Endodermal cell (in vitro differentiated cells): ENCODE measurements at places on chromosomes 2 and 18.

DNA sequence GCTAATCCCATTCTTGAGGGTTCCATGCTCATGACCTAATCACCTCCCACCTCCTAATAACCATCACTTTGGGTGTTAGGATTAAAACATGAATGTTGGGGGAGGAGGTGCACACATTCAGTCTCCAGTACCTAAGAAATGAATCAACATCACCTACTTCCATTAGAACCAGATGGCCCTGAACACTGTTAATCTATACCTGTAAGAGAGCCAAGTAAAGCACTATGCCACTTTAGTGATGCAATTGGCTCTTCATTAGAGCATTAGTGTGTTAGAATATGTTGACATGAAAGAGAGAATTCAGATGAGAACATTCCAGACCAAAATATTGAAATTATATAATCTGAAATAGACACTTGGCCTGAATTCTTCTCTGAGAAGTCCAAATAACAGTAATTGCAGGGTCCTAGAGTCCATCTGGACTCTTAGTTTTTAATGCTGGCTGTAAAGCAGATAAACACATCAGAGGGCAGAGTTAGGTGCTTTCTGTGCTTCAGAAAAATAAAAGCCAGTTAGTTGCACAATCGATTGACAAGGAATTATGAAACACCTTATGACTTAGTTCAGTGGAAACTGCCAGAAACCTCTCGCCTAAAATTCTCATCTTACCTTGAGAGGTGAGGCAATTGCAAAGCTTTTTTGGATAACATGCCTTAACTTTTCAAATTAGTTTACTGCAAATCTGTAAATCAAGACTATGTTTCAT lies 923.7 kb downstream of the SLC4A3 start:
- DNase-seq: no peak

DNA sequence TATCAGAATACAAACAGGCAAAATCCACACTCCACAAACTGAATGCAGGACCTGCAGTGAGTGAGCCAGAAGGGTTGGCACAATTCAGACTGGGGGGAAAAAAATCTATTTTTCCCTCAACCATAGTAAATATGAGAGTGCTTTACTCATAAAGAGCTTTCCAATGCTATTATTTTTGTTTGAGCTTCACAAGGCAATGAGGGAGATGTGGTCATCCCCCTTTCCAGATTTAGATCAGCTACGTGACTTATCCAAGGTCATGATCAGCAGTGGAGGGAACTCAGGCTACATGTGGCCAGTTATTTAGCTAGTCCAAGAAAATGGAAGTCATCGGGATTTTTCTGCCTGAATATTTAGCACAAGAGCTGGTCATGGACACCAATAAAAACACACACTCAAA lies 120.4 kb upstream of the KLF7 start:
- DNase-seq: no peak

DNA sequence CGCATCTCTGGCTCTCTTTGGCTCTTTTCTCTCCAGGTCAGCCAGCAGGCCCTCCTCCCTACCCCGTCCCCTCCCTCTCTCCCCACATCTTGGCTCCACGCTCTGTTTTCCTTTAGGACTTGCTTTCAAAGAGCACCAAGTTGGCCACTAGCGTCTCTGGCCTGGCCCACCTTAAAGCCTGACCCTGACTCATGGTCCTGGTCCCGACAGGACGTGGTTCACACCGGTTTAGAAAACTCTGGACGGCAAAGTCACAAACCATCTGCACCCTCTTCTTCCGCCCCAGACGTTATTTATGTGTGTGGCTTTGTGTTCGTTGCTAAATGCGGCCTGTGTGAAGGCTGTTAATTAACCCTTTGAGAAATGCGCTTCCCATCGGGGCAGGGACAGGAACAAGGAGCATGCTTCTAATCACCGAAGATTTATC lies 169.0 kb upstream of the HAAO start:
- peak; percentile 57 for DNase-seq

- no peak for DNase-seq
Observed at GRCh38 chr2:218809515-218809914, 22.1 kb downstream of the PRKAG3 start.

- peak; percentile 64 for DNase-seq
Observed at GRCh38 chr2:209579230-209579749, 155.4 kb downstream of the MAP2 start.

DNA sequence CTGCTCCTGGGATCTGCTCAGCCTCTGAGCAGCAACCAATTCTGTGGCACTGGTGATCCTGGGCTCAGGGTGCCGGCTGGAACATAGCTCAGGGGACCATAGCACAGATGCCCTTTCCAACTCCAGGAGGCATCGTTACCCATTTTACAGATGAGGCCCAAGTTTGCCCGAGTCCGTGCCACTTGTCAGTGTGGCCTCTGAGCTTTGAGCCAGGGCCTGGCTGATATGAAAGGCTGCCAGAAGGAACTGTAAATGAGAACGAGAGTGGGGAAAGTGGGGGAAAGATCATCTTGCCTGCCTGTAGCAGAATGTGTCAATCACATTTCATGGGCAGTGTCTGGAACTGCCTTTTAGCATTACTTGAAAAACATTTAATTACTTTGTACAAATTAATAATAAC lies 23.3 kb upstream of the FOSL2 start:
- DNase-seq: no peak

DNA sequence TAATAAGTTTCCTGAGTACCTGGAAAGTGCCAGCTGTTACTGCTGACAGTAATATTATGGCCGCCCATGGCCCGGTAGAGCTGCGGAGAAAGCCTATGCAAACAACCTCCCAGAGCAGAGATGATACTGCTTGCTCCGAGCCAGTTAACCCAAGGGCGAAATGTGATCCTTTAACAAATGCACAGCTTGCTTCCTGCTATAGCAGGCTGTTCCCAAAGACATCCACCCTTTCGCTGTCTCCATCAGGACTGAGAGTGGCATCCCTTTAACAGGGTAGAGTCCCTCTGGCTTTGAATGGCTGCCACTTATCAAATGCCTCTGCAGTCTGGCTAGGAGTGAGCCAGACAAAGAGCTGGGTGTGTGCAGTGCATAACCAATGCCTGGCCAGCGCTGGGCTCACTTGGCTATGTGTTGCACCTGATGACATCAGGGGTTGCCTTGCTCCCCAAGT lies 69.7 kb upstream of the DAPL1 start:
- peak; percentile 41 for DNase-seq

DNA sequence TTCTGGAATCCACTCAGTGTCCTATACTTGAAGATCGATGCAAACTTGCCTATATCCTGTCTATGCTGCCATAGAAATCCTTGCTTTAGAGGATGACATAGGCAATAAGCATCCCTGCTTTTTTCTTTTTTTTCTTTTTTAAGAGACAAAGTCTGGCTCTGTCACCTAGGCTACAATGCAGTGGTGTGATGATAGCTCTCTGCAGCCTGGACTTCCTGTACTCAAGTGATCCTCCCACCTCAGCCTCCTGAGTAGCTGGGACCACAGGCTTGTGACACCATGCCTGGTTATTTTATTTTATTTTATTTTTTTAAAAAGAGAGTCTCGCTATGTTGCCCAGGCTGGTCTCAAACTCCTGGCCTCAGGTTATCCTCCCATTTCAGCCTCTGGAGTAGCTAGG lies 76.9 kb downstream of the LBH start:
- DNase-seq: no peak

DNA sequence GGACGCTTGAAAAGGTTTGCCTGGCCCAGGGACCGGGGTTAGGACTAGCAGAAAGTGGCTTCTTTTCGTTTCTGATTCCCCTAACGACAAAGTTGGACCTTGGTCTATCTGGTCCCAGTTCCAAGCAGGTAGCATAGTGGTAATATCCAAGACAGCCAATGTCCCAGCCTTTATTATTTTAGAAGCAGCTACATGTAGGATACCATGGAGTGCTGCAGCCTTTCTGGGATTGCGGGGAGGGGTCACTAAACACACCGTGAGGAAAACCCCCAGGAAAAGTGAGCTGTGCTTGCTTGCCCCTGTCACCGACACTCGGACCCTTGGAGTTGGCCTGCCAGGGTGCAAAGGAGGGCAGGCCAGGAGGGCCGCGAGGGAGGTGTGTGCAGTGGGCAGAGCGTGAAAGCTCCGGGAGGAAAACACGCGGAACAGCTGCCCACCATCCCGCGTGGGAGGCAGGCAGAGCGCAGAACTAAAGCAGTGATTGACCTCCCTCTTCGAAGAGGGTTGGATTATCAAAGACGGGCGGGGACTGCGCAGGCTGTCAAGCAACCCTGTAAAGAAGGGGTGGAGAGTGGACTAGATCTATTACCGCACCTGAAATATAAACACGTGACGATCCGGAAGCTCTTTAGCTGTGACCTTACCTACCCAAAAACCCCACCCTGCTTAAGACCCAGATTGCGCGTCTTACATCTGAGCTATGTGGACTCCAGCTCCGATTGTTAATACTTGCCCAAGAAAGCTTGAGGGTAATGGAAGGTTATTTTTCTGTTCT lies 624 bp upstream of the MAP4K3 start:
- no peak for DNase-seq

DNA sequence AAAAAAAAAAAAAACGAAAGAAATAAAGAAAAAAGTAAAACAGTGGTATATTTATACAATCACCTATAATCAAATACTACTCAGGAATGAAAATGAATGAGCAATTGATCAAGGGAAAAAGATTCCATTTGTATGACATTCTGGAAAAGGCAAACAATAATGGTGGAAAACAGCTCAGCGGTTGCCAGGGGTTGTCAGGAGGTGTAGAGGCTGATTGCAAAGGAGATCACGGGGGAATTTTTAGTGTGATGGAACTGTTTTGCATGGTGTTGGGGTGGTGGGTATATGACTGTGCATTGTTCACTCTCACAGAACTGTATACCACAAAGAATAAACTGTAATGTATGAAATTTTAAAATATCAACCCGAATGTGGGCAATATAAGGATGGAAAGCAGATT lies 45.5 kb upstream of the INPP4A start:
- peak; percentile 3 for DNase-seq

- no peak for DNase-seq
Observed at GRCh38 chr2:194495046-194495445, 1162.0 kb upstream of the SLC39A10 start.

GRCh38 chr2:38549851-38550250 lies 52.9 kb downstream of the HNRNPLL start:
- DNase-seq: no peak

GRCh38 chr2:240624950-240625621 lies at the start of gene GPR35:
GPR35 (plus strand) TSS chr2:240625480; CDS start chr2:240629953, 4,473 bp downstream.
- peak; percentile 56 for DNase-seq

GRCh38 chr18:23634692-23635091 lies 28.0 kb downstream of the ANKRD29 start:
- DNase-seq: no peak

- peak; percentile 87 for DNase-seq
Observed at GRCh38 chr18:77056344-77057005, 76.1 kb downstream of the MBP start.

GRCh38 chr2:240596080-240596460 lies 9.5 kb downstream of the CAPN10 start:
- DNase-seq: no peak

DNA sequence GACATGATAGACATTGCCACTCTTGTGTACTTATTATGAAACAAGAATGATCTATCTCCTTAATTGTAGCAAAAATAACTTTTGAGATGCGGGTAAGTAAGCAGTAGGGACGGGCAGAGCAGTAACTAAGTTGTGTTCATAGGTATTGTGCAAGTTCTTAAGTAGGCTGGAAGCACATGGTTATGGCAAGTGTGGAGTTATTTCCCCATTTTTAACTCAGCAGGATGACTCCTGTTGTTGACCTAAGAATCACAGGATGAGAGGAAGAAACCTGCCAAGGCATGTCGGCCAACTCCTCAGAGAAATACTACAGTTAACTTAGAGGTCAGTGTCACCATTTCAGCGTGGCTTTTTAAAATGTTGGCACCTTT lies 51.1 kb upstream of the FN1 start:
- DNase-seq: no peak

DNA sequence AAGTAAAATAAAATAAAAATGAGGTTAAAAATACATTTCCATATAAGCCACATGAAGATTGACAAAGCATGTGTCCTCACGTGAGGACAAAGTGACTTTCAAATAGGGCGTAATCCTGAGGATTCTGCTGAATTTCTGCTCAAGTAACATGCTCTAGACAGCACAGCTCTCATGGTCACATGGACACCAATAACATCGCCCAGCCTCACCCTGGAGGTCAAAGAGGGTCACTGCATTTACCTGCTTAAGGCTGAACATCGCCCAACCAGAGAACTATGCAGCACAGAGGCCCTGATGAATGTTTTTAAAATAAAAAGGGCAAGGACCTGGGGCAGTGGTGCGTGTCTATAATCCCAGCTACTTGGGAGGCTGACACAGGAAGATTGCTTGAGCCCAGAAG lies 30.2 kb downstream of the TGFBRAP1 start:
- DNase-seq: peak; percentile 75

DNA sequence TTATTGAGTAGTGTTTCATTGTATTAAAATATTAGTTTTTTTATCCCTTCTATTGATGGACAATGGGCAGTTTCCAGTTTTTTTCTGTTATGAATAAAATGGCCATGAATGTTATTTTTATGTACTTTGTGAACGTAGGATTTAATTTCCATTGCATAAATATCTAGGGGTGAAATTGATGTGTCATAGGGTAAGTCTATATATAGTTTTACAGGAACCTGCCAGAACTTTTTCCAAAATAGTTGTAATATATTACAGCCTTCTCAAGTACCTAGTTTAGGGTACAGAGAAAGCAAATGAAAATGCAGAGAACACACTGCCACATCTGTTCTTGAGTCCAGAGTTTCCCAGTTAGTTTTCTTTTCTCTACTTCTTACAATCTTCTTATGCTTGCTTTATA lies 378.6 kb downstream of the MEIS1 start:
- DNase-seq: no peak

DNA sequence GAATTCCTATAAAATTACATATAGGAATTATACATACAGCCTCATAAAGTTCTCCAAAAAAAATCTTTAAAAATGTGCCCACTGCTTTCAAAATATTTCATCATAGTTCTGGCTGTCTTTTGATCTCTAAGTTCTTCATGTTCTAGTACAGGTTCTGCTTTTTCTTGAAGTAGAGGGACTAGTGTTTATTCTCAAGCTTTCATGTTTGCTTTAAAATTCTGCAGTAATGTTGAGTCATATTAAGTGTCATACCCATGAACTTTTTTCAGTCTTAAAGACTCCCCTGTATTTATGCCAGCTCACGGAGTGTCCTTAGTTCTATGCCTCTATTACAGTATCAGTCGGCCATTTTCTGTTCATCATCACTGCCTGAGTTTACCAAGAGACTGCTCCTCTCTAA lies 54.8 kb upstream of the CCDC141 start:
- no peak for DNase-seq

DNA sequence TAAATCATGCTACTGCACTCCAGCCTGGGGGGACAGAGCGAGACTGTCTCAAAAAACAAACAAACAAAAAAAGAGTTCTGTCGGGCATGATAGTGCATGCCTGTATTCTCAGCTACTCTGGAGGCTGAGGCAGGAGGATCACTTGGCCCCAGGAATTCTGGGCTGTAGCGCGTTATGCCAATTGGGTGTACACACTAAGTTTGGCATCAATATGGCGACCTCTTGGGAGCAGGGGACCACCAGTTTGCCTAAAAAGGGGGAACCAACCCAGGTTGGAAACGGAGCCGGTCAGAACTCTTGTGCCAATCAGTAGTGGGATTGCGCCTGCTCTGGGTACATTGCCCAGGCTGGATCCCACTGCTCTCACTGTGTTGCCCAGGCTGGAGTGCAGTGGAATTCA lies 49.7 kb downstream of the SDC1 start:
- DNase-seq: no peak
